ENCODE measurements at places on chromosomes 1 and 21.

DNA sequence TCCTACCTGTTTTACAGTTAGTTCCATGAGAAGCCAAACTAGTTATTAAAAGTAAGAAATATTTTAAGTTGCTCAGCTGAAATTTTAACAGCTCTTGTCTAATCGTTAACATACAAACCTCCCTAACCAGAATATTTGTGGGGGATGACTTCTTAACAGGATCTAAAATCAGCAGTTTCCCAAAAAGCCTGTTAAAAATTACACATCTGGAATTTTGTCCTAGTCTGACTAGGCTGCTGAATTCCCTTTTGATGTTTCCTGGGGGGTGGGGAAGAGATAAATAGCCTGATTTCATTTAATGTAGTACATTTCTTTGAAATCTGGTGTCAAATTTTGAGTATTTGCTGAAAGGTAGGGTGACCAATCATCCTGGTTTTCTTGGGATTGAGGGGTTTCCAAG is 78.8 kb upstream of the ARHGAP29 start:
- no peak for DNase-seq

DNA sequence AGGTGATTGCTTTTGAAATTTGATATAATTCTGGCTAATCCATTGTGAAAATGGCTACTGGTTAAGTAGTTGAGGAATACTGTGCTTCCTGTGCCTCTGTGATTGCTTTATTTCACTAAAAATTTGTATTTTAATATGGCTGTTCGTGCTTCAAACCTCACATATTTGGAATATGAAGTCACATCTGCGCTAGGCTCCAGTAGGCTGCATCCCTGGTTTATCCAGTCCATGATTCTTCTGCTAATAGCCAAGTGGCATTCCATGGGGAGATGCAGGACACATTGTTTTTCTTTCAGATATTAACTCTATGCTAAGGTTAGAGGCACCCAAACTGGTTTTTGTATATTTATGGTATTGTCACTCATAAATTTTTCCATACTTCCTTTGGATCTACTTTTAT is 25.9 kb downstream of the DNM3 start:
- DNase-seq, result no peak

GRCh38 chr1:8938232-8938999 is 7.3 kb upstream of the CA6 start:
- no peak for DNase-seq

DNA sequence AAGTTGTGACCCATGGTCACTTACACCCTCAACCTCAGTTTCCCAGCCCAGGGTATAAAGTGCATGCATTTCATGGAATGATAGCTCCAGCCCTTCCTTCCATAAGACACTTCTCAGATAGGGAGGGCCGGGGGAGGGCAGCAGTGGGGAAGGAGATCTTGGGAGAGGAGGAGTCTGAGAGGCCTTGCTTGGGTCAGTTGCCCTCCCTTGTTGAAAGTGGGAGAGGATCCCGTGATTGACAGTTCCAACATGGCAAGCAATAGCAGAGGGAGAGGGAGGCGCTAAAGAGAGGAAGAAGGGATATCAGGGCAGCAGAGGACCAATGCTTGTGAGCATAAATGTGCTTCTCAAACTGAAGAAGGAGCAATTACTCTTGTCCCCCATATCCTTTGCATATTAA is 244.4 kb downstream of the CHRM3 start:
- no peak for DNase-seq

GRCh38 chr1:85259912-85260274 is 431 bp upstream of the C1orf52 start:
- no peak for DNase-seq

- DNase-seq, result no peak
Observed at GRCh38 chr1:230355128-230355527, 71.0 kb downstream of the PGBD5 start.

DNA sequence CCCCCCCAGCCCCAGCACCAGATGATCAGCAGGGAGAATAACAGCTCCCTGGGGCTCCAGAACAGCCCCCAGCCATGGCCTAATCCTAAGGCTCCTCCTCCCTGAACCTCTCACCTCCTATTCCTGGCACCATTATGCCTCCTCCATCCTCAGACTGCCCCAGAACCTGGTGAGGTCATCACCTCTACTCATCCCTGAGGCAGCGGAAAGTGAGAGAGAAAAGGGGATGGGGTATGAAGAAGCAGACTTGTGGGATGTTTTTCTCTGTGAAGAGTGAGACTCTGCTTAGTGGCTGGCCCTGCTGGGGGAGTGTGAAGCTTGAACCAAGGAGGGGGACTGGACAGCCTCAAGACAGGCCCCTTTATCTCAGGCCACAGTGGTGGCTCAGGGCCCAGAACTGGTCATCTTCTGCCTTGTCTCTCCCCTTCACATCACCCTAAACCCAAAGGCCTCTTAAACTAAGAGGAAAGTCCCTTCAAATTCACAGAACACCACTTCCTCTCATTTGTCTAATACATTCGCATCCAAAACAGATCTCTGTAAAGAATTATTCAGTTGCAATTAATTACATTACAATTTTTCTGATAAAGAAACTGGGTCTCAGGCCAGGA is 2.2 kb upstream of the PPM1J start:
- DNase-seq, result no peak

GRCh38 chr21:34192646-34193285 is 119.4 kb downstream of the MRPS6 start:
- DNase-seq, result no peak

DNA sequence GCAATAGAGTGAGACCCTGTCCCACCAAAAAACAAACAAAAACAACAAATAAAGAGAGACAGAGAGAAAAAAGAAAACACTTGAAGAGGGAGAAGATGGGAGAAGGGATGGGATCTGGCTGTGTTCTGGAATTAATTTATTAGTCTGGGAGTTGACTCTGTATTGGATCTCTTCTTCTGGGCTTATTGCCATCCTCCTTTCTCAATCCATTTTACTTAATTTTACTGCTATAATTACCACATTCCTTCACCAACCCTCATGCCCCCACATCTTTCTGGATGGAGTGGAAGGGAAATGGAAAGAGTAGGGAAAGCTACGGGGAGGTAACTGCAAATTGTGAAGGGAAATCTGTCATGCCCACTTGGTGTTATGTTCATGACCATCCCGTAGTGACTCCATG is 42.9 kb downstream of the FMN2 start:
- DNase-seq, result no peak

DNA sequence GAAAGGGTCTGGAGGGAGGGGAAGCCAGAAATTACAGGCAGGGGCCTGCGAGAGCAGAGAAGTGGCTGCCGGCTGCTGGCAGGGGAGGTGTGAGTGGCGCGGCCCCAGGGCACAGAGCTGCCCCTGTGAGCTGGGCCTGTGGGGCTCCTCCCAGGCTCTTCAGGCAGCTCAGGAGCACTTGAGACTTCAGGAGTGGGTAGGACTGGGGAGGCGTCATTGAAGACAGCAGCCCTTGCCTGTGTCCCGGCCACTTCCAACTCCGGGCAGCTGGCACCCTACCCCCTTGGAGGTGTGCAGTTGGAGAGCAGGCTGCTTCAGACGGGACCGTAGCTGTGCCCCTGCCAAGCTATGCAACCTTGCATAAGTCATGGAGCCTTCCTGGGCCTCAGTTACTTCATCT is 87.5 kb upstream of the ACTL8 start:
- no peak for DNase-seq

DNA sequence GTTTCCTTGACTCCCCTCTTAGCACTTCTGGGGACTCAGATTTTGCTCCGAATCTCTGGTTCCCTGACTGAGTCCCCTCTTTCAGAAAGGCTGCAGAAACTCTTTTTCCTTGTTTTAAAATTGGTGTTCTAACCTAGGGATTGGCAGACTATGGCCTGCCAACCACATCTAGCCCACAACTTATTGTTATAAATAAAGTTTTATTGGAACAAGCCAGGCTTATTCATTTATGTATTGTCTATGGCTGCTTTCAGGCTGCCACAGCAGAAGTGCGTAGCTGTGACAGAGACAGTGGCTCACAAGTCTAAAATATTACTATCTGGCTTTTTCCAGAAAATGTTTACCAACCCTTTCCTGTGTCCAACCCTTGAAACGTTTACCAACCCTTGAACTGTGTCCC is 81.7 kb downstream of the IER5 start:
- DNase-seq, result no peak

DNA sequence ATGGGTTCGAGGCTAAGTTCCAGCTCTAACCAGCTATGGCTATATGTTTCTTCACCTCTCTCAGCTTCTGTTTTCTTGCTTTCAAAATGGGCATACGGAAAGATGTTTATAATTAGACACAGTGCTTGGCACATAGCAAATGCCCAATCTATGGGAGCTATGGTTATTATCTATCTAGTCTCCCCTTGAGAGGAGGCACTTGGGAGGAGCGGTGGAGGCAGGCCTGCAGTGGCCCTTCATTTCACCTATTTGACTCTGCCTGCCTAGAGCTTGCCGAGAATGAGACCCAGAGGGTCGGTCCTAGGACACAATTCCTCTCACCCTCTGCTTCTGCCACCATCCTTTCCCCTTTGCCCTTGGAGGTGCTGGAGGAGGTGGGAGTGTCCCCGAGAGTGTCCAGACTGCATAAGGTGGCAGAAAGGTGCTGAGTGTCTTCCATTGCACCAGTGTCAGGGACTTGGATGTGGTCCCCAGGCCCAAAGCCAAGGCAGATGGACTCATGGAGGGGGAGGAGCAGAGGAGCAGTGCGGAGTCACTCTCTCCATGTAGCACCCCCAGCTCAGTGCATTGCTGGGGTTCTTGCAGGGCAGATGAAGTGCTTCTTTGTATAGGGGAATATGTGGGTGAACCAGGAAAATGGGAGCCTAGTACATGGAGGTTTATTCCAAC is 9.0 kb downstream of the LGR6 start:
- no peak for DNase-seq

DNA sequence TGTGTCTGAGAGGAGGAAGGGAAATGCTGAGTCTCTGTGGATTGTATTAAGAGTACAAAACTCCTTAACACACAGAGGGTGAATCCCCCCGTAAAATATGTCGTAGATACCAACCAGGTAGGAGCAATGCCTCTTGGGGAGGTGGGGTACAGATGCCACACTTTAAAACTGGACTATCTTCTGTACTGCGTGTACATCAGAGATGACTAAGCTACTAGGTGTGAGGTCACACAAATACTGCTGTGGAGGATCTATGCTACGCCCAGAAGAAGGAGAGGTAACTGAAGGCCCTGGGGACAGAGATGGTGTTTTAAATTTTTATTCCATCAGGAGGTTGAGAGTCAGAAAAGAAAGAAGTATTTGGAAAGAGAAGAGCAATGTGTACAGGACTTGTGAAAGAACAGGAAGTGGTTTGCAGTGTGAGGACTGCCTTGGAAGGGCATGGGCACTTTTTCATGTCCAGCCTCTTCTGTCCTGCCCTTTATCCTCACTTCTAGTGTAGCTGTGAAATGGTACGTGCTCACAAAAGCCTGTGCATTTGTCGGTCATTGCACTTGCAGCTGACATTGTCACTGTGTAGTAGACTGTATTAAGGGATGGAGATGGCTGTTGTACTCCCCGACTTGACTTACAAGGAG is 287.8 kb upstream of the CHRM3 start:
- no peak for DNase-seq

GRCh38 chr1:154940213-154940560 is 3.7 kb upstream of the PMVK start:
- DNase-seq, result no peak

- DNase-seq, result no peak
Observed at GRCh38 chr1:180382326-180383115, 119.9 kb downstream of the ACBD6 start.

- DNase-seq, result no peak
Observed at GRCh38 chr1:198942466-198942865, 303.6 kb downstream of the PTPRC start.

GRCh38 chr1:9438431-9439073 is 100.7 kb upstream of the SLC25A33 start:
- DNase-seq, result no peak

GRCh38 chr1:23905461-23906025 is 7.6 kb downstream of the CNR2 start:
- no peak for DNase-seq

- no peak for DNase-seq
Observed at GRCh38 chr21:32137931-32138330, 140.9 kb downstream of the MIS18A start.

Measured in stimulated activated CD4-positive, alpha-beta T cell treated with anti-CD3 and anti-CD28 coated beads, Interleukin-1b, Interleukin-23, amount 100 ng/mL, for 1 hour (primary cell).